ENCODE measurements at places on chromosomes 16 and 17. TPM values are rescaled to one million over a fixed set of nuclear protein-coding genes. Genes with fewer than 3 reads are reported as not detected.

ESRP2 gene
- 0.66 TPM for total RNA-seq

TMEM98 gene
- total RNA-seq: 83.6 TPM

KRTAP4-6 gene
- total RNA-seq: not detected

SEPTIN1 gene
- 1.2 TPM for total RNA-seq

NETO2 gene
- 27.6 TPM for total RNA-seq

DNA sequence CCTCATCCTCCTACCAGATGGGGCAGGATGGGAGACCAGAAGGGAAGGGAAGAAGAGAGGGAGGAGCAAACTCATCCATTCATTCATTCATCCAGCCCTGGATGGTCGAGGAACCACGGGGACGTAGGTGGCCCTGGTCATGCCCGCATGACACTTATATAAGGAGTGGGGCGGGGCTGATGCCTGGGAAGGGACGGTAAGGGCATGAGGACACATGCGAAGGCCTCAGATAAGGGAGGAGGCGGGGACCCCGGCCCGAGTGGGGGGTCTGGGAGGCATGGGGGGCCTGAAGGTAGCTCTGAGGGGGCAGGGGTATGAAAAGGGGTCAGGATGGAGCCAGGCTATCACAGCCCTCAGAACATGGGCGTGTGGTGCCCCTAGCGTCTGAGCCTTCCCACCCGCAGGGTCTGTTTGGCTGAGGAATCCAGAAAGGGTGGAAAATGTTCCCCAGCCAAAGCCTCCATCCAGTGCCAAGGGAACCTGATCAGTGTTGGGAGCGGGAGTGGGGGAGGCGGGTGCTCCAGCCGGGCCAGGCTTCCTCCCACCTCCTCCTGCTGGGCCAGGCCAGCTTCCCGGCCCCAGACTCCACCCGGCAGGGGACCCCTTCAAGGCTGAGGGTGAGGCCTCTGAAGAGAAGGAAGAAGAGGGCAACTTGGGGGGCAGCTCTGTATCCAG is 17.6 kb upstream of the CD79B start:
- no peak for DNase-seq

DNA sequence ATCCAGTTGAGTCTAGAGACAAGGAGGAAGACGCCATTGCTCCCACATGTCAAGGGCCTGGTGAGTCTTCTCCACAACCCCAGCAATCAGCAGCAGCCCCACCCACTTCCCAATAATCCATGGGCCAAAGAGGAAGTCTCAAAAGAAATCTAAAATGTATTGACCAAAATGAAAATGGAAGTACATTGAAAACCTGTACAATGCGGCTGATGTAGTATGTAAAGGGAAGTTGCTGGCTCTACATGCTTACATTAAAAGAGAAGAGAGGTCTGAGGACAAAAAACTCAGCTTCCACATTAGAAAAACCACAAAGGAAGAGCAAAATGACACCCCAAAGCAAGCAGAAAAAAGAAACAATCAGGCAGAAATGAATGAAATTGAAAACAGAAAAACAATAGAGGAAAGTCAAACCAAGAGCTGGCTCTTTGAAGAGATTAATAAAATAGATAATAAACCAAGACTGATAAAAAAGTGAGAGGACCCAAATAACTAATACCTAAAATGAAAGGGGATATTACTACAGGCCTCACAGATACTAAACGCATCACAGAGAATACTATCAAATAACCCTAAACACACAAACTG is 100.6 kb upstream of the METRNL start:
- DNase-seq: no peak

DNA sequence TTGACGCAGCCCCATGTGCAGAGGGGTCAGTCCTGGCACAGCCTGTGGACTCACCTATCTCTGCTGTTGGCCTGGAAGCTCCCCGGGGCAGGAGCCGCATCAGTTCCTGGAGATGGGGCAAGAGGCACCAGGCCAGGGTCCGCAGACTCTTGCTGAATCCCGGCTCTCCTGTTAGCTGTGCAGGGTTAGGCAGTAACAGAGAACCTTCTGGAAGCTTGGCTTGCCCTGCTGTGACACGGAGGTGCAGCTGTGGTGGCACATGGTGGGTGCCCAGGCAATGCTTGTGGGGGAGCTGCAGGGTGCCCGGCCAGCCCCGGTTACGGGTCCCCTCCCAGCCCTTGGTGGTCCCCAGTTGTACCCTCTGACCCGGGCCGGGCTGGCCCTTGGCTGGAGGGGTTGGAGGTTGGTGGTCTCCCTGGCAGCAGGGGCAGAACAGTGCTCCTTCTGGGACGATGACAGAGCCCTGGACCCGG is 26.0 kb upstream of the ZNF469 start:
- no peak for DNase-seq

DNA sequence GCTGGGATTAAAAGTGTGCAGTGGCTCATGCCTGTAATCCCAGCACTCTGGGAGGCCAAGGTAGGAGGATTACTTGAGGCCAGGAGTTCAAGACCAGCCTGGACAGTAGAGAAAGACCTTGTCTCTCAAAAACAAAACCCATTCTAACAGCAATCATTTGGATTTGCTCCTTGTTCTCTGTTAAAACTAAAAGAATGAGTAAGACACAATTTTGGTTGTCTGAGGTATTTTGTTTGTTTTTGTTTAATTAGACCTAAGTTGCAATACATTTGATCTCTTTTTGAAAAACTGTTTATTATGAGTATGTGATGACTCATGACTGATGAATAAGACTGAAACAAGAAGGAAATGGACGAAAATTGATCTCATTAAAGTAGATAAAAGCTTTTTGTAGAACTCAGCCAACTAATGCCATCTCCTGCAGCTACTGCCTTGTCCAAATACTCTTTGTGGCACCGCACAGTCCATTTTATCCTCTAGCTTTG is 29.0 kb downstream of the GLG1 start:
- peak; percentile 65 for DNase-seq

- DNase-seq: no peak
Measured at GRCh38 chr17:72456075-72456474, 335.3 kb downstream of the SOX9 start.

GRCh38 chr16:9123401-9123800 is 32.0 kb downstream of the HAPSTR1 start:
- DNase-seq: no peak

GRCh38 chr17:56601591-56601990 is 8.1 kb downstream of the NOG start:
- DNase-seq: no peak

GRCh38 chr16:30539000-30539964 is 4.6 kb upstream of the ZNF747 start:
- DNase-seq: no peak

DNA sequence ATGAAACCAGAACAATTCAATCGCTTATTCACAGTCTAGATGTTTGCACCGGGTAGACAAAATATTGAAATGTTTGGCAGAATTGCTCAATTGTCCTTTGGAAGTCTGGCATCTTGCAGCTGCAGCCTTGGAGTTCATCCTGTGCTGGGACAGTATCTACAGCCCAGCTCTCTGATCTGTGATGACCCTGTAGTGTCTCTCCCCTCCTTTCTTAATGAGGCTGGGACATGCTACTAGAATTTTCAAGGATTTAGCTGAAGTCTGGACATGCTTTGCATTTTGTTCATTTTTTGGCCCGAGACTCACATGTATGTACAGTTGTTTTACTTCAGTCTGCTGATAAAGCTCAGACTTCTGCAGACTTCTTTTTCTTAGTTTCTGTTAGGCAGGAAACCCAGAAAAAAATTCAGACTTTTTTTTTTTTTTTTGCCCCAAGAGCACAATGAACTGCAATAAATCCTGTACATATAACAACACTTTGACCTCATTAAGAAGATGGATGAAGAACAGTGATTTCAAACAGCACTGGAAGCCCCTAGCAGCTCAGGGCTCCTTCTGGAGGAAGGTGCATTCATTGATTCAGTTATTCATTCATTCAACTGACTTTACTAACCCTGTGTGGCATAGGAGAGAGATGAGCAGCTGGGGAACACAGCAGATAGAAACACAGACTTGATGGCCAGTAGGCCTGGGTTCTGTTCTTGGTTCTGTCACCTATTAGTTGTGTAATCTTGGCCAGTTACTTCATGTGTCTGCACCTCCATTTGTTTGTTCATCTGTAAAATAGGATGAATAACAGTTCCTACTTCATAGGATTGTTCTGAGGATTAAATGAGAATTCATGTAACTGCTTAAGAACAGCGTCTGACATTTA is 210.0 kb downstream of the MAP2K4 start:
- no peak for DNase-seq

DNA sequence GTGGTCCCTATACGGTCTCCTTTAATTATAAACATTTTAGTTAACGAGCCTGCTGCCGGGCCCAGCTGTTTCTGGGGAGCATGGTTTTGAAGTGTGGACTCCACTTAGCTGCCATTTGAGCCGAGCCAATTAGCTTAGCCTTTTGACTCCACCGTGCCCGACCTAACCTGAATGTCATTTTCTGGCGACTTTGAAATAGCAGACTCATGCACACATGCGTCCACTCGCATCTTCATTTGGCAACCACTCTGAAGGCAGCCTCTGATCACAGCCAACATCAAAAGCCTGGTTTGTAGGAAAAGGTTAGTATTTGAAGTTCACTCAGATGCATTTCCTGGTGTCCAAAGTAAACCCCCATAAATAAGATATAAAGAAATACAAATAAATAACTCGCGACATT is 16.8 kb downstream of the AXIN2 start:
- DNase-seq: no peak

DNA sequence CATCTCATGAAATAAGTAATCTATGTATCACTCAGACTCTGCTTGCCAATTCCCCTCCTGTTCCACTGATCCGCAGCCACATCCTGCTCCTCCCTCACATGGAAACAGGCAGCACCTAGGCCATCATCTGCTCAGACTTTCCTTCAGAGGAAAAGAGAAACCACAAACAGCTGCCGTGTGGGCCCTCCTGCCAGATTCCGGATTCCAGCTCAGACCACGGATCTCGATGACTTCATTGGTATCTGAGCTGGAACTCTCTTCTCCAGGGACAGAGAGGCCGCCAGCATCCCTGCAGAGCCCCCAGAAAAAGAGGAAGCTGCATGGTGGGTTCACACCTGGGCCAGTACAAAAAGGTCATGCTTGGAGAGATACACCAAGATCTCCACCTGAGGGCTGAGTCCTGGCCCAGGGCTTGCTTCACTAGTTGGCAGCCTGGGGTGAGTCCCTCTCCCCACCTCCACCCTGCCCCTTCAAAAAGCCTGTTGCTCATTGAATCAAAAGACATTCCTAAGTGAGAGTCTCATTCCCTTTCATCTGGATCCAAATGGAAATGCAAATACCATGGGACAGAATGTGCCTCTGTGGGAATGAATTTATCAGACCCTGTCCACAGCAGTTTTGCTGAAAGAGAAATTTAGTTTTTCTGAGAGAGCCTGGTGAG is 47.2 kb downstream of the HOXB1 start:
- no peak for DNase-seq

GRCh38 chr16:89847051-89847939 is 19.0 kb downstream of the SPIRE2 start:
- no peak for DNase-seq

DNA sequence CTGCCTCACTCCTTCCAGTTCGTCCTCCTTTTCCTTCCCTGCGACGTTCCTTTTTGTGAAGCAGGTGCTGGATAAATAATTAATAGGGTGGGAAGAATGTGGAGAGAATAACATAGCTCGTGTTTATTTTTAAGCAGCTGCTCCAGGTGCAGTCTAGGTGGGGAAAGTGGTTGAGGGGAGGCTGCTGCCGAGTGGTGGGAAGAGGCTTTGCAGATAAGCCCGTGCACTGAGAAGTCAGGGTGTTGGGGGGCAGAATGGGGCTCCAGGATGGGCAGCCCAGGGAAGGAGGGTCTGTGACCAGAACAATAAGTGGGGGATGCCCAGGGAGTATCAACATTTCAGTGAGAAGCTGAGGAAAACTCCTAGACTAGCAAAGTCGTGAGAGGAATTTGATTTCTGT is 300.5 kb downstream of the CPPED1 start:
- no peak for DNase-seq

DNA sequence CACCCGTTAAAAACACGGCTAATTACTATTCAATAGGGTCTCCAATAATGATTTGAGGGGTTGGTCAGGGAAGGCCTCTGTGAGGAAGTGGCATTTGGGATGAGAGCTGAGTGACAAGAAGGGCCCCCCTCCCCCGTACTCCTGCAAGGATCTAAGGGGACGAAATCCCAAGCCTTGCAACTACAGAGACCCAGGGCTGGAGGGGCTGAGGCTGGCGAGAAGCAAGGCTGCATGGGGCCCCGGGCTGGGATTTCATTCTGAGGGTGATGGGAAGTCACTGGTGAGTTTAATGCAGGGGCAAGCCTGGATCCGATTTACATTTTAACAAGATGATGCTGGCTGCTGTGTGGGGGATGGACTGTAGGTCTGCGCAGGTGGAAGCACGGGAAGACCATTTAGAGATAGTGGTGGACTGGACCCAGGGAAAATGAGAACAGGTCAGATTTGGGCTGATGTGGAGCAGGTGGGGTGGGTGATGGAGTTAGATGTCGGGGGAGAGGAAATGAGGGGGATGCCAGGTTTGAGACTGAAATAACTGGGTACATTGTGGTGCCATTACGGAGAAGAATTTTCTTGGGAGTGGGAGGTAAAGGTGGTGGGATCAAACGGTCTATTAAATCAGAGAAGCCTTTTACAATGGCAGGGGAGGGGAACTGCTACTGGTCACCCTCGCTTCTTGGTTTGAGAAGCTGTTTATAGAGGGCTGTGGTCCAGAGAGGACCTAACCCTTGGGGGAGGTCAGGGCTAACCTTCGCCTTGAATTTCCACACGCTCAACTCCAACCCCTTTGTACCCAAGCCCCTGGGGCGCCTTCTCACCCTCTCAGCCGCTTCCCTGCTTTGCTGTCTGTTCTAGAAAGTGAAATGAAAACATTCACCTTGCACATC is 932 bp upstream of the MYBBP1A start:
- no peak for DNase-seq

- no peak for DNase-seq
Measured at GRCh38 chr17:43962479-43962878, 8.7 kb upstream of the PYY start.

GRCh38 chr17:68297195-68297594 is 5.9 kb downstream of the ARSG start:
- no peak for DNase-seq

DNA sequence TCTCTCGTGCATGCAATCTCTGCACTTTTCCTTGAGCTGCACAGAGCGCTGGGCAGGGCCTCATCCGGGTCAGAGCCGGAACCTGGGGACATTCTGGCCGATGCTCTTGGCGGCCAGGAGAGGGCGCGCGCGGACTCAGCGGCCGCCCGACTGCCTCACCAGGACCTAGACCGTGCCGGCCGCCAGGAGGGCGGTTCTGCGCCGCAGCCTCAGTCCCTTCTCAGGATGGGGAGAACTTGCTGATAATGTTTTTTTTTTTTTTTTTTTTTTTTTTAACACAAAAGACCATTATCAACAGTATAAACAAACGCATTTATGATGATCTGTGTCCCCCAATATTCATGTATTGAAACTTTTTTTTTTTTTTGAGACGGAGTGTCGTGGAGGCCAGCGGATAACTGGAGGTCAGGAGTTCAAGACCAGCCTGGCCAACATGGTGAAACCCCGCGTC is 8.1 kb upstream of the FLYWCH2 start:
- DNase-seq: peak; percentile 63
